Occipital lobe (tissue), 3 donors: ENCODE measurements at places on chromosomes 6 and 20. TPM values are rescaled to one million over a fixed set of nuclear protein-coding genes. Genes with fewer than 3 reads are reported as not detected.

The KCNQ5 gene
- 12.9 TPM for total RNA-seq

The AHCY gene
- 42.9 TPM for total RNA-seq

The MAS1L gene
- not detected for total RNA-seq

- DNase-seq, result no peak
These were observed 99.8 kb downstream of the TTLL2 start for GRCh38 chr6:167424700-167425099.

The PAX1 gene
- under 0.01 TPM for total RNA-seq

GRCh38 chr6:137286916-137287315 lies 67.7 kb upstream of the IFNGR1 start:
- no peak for DNase-seq

DNA sequence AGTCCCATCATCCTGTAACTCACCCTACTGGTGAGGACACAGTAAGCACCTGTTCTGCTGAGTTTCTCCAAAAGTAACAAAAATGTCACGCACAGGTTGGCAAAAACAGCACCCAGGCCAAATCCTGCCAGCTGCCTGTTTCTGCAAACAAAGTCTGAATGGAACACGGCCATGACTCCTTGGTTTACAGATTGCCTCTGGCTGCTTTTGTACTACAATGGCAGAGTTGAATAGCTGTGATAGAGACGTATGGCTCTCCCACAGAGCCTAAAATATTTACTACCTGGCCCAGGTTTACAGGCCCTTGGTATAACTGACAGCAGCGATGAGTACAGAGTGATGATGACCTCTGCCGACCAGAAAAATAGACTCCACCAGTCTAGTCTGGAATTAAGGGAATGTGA lies 52.6 kb downstream of the CNKSR3 start:
- DNase-seq, result no peak

DNA sequence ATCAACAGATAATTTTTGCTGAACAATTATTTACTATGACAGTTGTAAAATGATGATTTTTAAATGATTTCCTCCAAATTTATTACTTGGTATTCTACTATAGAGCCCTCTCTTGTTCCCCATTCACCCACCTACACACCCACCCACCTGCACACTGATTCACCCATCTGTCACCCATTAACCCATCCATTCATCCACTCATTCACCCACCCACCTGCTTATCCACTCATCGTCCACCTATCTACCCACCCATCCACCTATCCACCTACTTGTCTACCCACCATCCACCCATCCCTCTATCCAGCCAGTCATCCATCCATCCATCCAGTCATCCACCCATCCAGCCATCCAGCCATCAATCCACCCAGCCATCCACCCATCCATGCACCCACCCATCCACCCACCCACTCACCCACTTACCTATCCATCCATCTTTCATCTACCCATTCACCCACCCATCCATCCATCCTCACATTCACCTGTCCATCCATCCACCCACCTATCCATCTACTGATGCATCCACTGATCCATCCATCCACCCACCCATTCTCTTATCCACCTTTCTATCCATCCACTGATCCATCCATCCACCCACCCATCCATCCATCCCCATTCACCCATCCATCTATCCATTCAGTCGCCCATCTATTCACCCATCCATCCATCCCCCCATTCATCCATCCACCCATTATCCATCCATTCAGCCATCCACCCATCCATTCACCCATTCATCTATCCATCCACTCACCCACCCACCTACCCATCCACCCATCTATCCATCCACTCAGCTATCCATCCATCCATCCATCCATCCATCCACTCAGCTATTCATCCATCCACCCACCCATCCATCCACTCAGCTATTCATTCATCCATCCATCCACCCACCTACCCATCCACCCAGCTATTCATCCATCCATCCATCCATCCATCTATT lies 72.0 kb downstream of the SYNJ2 start:
- no peak for DNase-seq

The TREM2 gene
- total RNA-seq, result 10.5 TPM

The TFAP2C gene
- total RNA-seq, result 5.9 TPM

The ZNF337 gene
- total RNA-seq, result 28.5 TPM

- no peak for DNase-seq
These were observed 95.2 kb downstream of the EDN1 start for GRCh38 chr6:12385316-12385715.

DNA sequence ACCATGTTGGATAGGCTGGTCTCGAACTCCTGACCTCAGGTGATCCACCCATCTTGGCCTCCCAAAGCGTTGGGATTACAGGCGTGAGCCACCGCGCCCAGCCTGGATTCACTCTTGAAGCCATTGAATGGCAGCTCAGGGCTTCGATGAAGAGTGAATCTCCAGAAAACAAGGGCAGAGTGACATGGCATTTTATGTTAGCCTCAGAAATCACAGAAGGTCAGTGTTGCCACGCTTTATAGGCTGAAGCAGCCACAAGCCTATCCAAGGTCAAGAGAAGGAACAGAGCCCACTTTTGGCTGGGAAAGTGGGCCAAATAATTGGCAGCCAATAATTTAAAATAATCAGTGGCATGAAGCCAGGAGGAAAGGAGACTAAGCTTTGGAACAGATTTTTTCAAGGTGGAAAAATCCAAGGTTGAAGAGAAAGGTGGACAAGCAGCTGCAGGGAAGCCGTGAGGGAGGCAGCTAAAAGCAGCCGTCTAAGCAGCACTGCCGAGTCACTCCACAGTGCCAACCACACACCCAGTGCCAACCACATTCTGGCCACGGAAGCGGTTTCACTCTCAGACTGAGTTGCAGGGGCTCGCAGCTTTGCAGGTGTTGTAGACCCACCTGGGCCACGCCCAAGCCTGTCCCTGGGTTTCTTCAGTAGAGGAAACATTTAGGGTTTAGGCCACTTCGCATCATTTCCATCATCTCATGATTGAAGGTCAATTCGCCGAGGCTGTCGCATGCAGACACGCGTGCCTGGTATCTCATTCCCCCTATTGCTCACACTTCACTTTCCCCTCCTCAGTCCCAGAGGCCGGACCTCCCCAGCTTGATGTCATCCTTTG lies 17.4 kb upstream of the AVP start:
- peak; percentile 40 for DNase-seq

The ABHD16B gene
- total RNA-seq, result not detected

The PET117 gene
- 12.9 TPM for total RNA-seq

The HLA-DQB2 gene
- total RNA-seq, result not detected

The TINAG gene
- total RNA-seq, result 0.16 TPM

DNA sequence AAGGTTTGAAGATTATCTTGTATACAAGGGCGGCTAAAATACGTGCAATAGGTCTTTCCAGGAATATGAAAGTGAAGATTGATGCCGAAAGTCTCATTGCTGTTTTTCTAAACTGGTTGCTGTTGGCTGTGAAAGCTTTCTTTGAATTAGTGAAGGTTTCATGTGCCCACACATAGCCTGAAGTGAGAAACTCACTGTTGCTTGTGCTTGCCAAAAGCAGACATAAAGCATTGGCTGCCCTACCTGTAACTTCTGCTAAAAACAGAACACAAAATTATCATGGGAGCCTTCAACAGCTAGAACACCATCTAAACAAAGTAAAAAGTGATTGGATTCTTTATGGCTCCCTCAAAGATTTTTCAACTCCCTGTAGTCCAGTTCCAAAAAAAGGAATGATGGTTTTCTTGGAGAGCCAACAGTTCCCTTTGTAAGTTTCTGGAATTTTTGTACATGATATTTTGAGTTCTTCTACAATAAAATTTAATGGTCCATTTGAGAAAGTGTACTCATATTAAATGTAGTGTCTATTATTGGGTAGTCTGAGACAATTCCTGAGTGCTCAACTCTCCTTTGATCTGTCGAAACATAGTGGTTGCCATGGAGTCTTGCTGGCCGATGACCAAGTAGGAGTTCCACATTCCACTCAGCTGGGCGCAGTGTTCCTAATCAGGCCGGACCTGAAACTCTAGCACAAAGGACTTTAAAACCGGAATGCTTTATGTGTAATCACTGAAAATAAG lies 68.5 kb downstream of the PLEKHG1 start:
- DNase-seq, result peak; percentile 18

GRCh38 chr6:64750910-64751309 lies 956.1 kb downstream of the EYS start:
- no peak for DNase-seq

The BNIP5 gene
- not detected for total RNA-seq

GRCh38 chr6:140134224-140134623 lies 759.8 kb upstream of the CITED2 start:
- DNase-seq, result no peak

The AVP gene
- not detected for total RNA-seq

GRCh38 chr6:105607636-105608621 lies 205.0 kb upstream of the PREP start:
- DNase-seq, result no peak

DNA sequence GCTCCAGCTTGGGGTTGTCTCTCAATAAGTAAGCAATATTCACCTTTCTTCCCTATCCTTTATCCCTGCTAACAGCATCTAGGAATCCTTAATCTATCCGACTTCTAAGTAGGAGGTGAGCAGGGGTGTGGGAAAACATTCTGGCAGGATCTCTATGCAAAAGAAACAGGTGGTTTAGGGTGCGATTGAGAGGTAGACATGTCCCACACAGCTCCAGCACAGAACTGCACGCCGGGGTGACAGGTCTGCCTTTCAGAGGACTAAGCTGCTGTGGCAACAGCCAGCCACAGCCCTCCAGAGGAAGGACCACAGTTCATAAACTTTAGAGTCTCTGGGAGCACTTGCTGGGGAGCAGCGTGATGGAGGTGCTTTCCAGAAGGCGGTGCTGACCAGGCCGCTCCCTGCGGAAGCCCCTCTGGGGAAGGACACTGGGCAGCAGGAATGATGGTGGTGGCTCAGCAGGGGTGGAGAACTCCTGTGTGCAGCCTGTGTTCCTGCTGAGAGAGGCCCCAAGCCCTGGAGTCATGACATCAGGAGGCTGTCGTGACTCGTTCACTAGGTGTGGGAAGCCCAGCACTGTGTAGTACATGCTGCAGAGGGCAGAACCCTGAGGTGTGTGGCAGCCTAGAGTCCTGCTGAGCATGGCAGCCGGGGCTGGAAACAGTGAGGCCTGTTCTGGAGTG lies 509.6 kb downstream of the PRKN start:
- no peak for DNase-seq

The MYB gene
- total RNA-seq, result 1.7 TPM
